ENCODE measurements at places on chromosomes 12 and 14.

DNA sequence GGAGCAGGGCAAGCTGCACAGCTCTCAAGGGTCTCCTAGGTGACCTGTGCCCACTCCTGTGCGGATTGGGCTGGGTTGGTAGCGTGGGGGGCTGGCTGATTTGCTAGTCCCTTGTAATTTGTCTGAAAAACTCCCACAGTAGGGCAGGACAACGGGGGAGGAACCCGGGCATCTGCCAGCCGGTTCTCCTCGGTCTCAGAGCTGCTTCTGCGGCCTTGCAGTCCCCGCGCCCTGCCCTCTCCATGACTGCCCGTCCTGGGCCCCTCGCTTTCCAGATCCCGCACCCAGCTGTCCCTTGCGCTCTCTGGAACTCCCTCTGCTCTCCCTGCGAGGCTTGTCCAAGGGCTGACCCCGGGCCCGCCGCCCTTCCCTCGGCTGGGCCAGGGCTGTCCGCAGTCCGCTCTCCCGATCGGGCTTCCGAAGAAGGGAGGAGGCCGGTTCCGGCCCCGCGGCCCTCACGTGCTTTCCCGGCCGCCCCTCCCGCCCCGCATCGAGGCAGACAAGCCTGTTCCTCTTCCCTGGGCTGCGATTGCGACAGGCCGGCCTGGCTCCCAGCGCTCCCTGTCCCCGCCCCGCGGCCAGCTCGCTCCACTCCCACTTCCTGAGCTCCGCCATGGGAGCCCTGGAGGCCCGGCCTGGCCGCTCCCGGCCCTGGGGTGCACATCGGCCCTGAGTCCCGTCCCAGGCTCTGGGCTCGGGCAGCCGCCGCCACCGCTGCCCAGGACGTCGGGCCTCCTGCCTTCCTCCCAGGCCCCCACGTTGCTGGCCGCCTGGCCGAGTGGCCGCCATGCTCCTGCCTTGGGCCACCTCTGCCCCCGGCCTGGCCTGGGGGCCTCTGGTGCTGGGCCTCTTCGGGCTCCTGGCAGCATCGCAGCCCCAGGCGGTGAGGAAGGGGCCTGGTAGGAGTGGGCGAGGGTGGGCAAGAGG lies at the start of gene LTBR:
Gene LTBR, plus strand, starts transcription at position 591 of the 927 bp plus-strand sequence. Its CDS starts 197 bp downstream, at position 788.
- peak within 1 kb of the TSS; percentile 66 for H3K4me3 ChIP-seq
- H3K27me3 ChIP-seq: no peaks in the 10 kb centered on the region
- DNase-seq: peak; percentile 62

GRCh38 chr12:21354641-21355040 lies 18.1 kb upstream of the IAPP start:
- DNase-seq: no peak
- no peaks in the 10 kb centered on the region for H3K27me3 ChIP-seq
- H3K4me3 ChIP-seq: no peak overlapping the region
- H3K27ac ChIP-seq: no peak overlapping the region
- H3K4me1 ChIP-seq: no peaks in the 10 kb centered on the region
- H3K36me3 ChIP-seq: no peaks in the 10 kb centered on the region

DNA sequence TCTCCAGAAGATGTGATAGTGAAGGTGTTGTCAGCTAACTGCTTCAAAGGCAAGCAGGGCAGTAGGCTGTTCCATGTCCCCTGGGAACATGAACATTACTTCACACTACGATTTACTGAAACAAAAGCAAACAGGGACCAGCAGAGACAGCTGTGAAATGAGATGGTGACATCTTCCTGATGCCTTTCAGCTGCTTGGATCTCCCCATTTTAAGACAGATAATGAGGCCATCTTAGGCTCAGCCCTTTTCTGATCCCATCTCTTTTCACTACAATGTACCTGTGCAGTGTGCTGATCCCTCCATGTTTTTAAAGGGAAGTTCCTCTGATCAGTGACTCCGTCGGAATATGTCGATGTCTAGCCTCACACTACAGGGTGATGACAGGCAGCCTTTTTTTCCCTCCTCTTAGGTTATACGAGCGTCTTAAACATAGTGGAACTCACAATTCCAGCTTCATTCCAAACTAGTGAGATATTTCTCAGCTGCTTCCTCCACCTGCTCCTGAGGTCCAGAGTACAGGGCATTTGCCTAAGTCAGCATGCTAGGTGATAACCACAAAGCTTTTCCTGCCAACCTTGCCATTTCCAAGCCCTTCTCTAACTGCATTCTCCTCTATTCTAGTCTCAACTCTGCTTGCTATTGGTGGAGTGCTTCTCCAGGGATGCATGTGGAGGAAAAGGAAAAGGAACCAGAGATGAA lies 87.6 kb upstream of the EGLN3 start:
- no peak for DNase-seq
- no peak overlapping the region for H3K4me3 ChIP-seq
- no peaks in the 10 kb centered on the region for H3K27me3 ChIP-seq
- no peak overlapping the region for H3K27ac ChIP-seq
- H3K4me1 ChIP-seq: peaks cover 6% of the 10 kb centered on the region

GRCh38 chr14:93343266-93343665 lies 3.7 kb upstream of the COX8C start:
- no peaks in the 10 kb centered on the region for H3K27me3 ChIP-seq
- no peak overlapping the region for H3K4me3 ChIP-seq
- no peaks in the 10 kb centered on the region for H3K36me3 ChIP-seq
- H3K27ac ChIP-seq: no peak overlapping the region

DNA sequence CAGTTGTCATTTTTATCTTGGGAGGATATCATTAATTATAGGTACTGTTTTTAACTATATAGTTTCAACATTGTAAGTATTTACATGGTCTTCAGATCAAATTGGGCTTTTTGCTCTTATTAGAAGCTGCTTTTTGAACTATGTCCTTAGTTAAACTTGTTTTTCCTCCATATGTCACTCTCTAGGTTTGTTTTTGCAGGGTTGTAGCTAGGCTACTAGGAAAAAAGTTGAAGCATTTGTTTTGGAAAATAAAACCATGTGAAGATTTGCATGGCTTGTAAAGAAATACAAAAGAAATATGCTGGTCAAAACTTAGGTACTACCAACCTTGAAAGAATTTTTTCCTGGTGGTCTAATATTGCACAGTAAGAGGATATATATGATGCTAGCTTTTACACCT lies 3.4 kb downstream of the ARID2 start:
- DNase-seq: no peak
- H3K4me3 ChIP-seq: no peak overlapping the region
- peaks cover 6% of the 10 kb centered on the region for H3K4me1 ChIP-seq
- H3K27me3 ChIP-seq: no peaks in the 10 kb centered on the region
- H3K36me3 ChIP-seq: no peaks in the 10 kb centered on the region

GRCh38 chr12:5963515-5963914 lies 18.5 kb upstream of the ANO2 start:
- no peak overlapping the region for H3K27ac ChIP-seq
- no peaks in the 10 kb centered on the region for H3K27me3 ChIP-seq
- H3K4me1 ChIP-seq: no peaks in the 10 kb centered on the region
- no peak for DNase-seq

Measured in esophagus squamous epithelium (tissue), 5 donors.